ENCODE measurements at places on chromosomes 13 and 19. TPM values are rescaled to one million over a fixed set of nuclear protein-coding genes. Genes with fewer than 3 reads are reported as not detected.

Gene ZNF837
- total RNA-seq: 5.5 TPM

Gene ZNF790
- total RNA-seq: 10.0 TPM

Gene QPCTL
- 16.6 TPM for total RNA-seq

Gene ZNF136
- total RNA-seq: 5.1 TPM

Gene CD209
- total RNA-seq: not detected

Gene URAD
- not detected for total RNA-seq

Gene ZNF541
- total RNA-seq: 0.08 TPM

GRCh38 chr19:42465827-42466280 lies 23.1 kb upstream of the CXCL17 start:
- DNase-seq: no peak

DNA sequence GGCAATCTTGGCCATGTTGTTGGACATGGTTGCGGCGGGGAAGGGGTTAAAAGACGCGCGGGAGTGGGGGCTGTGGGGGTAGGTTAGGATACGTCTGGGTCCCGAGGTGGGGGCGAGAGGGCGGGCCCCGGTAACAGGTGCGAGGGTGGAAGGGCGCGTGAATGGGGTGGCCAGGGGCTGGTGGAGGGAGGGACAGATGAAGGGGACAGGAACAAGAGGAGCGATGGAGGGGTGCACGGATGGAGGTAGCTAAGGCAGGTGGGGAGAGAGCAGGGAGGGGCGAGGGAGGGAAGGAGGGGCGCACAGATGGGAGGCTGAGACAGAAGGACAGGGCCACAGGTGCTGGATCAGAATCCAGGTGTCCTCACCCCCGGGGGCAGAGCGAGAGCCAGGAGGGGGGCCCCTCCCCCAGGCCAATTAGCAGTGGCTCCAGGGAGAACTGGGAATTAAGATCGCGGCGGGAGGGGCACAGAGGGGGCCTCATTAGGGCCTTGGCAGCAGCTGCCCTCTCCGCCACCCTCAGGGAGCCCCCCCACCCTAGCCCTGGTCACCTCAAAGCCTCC lies 1.3 kb downstream of the GNG8 start:
- no peak for DNase-seq

GRCh38 chr19:15332311-15332996 lies at the start of gene BRD4:
BRD4 (minus strand) TSS chr19:15332539; CDS start chr19:15273099, 59,440 bp downstream.
- peak; percentile 57 for DNase-seq

GRCh38 chr19:4593409-4593851 lies 33.9 kb upstream of the SEMA6B start:
- peak; percentile 22 for DNase-seq

GRCh38 chr19:30150626-30151025 lies 208.6 kb downstream of the URI1 start:
- no peak for DNase-seq

DNA sequence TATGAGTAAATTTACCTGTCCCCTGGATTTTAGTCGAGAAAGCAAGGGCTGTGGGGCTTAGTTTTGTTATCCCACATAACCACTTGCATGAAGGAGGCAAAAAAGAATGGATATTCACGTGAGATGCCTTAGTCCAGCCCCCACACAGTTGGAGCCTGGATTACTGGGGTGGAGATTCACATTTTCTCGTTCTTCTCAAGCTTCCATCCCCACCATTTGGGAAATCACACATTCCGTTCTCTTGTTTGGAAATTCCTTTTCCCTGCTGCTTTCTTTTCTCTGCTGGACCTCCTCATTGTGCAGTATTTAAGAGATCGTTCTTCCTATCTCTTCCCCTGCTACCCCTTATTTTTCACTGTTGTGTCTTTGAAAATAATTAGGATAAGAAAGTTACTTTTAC lies 45.1 kb upstream of the FARP1 start:
- DNase-seq: no peak

- peak; percentile 32 for DNase-seq
Measured at GRCh38 chr19:41296433-41296871, 13.5 kb upstream of the CCDC97 start.

- peak; percentile 88 for DNase-seq
Measured at GRCh38 chr13:83881917-83882605, at the start of gene SLITRK1. SLITRK1 (minus strand) TSS chr13:83882474; CDS start chr13:83881507, 967 bp downstream.

DNA sequence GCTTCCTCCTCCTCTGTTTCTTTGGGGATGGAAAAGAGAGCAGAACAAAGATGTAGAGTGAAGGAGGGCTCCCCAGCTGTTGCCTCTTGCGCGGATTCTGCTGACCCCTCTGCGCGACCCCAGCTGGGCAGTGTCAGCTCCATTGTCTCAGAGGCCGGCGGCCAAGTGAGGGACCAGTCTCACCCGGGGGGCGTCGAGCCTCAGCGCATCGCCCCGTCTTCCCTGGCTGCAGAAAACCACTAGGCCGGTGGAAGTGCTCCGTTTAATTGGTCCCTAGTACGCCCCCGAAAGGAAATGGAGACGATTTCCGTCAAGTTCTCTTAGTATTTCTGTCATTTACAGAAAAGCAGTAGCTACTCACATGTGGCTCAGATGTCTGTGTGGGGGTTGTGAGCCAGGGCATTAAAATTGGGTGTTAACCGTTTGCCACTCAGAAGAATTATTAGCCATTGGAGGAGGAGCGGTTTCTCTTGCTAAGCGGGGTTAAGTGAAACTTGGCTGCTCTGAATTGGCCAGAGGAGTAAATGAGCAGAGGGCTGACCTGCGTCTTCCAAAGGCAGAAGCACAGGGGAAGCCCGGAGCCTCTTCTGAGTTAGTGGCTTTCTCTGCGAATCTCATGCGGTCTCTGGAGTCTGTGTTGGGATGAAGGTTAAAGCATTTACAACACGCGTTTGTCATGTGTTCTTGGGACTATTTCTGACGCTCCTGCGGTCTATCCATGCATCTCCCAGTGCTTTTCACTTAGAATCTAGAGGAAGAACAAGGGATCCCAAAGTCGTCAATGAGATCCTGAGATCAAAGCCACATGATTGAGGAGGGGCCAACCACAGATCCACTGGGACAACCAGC lies 132.8 kb upstream of the MYO16 start:
- DNase-seq: no peak

DNA sequence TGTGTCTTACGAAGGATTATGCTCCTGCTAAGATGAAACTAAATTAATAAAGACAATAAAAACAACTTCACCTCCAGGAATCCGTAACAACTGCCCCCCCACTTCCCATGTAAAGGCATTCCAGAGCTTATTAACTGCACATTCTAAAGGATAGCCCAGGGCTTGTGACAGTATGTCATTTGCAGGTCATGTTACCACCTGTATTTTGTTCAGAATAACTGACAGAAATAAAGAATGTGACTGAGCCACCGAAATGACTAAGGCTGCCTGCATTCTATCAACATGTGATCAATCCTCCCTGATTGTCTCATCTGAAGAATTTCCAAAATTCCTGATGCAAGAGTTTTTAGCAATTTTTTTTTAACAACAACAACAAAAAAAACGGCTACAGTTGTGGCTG lies 117.2 kb downstream of the MIPEP start:
- no peak for DNase-seq

GRCh38 chr19:38155453-38155852 lies 68.6 kb downstream of the DPF1 start:
- DNase-seq: no peak

GRCh38 chr19:43562226-43562697 lies 13.1 kb downstream of the XRCC1 start:
- no peak for DNase-seq

GRCh38 chr19:12838182-12838885 lies at the start of gene MAST1:
MAST1 (plus strand) TSS chr19:12838515; CDS start chr19:12838573, 58 bp downstream.
- DNase-seq: peak; percentile 39

GRCh38 chr19:48625891-48626327 lies 6.6 kb downstream of the SPHK2 start:
- DNase-seq: no peak

DNA sequence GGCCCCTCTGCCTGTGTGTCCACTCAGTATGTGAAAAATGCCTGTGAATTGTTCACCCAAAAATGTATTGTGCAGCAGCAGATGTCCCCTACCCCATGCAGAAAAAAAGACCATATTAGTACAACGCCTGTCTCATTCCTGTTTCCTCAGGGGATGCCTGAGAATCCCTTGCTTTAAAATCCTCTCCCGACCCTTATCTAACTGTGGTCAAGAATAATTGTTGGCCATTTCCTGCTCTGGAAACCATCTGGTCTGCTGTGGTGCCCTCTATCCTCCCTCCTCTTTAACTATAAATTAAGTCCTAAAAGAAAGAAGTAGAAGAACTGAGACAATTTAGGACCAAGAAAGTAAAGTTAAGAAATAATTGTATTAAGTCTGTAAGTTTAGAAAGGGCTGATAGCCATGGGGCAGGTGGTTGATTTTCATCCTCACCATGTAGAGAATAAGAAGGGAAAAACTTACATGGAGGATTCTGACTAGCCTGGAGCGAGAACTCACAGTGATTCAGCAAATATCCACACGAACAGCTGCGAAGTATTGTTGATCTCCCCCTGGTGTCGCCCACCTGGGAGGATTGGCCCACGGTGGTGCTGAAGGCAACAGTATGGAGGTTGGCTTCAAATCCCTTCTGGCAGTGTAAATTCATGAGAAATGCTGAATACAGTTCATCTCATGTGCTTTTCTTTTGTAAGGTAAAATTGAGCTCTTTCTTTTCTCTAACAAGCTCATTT lies 85.6 kb downstream of the COL4A2 start:
- peak; percentile 65 for DNase-seq

Measured in myocyte (in vitro differentiated cells).